ENCODE measurements at places on chromosomes 1 and 21.

DNA sequence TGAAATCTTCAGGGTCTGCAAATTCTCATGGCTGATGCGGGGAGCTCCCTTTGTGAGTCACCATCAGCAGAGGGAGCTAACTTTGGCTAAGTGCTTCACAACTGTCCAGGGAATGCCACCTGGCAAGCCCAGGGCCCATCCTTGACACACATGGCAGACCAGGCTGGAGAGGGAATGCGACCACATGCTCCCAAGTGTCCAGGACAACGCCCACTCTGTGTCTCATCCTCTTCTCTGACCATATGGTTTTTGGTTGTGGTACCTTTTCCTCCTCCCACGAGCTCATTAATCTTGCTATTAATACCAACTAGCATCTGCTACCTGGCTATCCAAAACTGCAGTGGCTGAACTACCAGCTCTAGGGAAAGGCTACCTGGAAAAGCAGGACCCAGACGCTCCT, 37.1 kb upstream of the CLSTN1 start:
- H3K4me3 ChIP-seq = no peak overlapping the region
- no peak overlapping the region for H3K27ac ChIP-seq
- no peaks in the 10 kb centered on the region for H3K27me3 ChIP-seq
- H3K4me1 ChIP-seq = peaks cover 10% of the 10 kb centered on the region

DNA sequence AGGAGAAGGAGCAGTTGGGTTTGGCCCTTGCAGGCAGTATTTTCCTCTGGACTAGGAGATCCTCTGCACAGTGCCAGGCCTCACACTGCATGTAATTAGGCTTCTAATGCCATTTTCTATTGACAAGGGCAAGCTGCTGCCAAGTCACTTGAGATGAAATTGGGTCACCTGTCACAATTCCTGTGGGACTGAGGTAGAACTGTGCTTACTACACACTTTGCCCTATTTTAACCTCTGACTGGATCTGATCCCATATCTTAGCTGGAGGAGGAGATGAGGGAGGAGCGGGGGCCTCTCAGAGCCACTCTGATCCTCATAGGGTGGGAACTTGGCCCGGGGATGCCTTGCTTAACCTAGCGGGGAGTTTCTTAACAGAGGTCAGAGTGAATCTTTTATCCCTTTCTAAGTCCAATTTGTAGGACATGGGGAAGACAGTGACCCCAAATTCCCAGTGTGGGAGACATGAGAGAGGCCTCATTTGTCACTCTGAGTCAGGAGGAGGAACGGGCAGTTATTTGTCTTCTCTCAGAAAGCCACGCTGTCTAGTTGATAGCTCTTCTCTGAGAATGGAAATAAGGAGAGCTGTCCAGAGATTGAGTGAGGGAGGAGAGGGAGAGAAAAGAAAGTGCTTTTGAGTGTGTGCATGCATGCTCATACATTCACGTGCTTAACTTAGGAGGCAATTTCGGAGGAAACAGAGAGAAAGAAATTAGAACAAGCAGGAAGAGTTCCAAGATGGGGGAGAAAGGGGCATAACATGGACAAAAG, 121.3 kb downstream of the CACNA1E start:
- H3K4me1 ChIP-seq = no peaks in the 10 kb centered on the region
- no peak overlapping the region for H3K27ac ChIP-seq
- DNase-seq = no peak
- no peaks in the 10 kb centered on the region for H3K36me3 ChIP-seq
- H3K27me3 ChIP-seq = peaks cover 3% of the 10 kb centered on the region
- H3K4me3 ChIP-seq = no peak overlapping the region

DNA sequence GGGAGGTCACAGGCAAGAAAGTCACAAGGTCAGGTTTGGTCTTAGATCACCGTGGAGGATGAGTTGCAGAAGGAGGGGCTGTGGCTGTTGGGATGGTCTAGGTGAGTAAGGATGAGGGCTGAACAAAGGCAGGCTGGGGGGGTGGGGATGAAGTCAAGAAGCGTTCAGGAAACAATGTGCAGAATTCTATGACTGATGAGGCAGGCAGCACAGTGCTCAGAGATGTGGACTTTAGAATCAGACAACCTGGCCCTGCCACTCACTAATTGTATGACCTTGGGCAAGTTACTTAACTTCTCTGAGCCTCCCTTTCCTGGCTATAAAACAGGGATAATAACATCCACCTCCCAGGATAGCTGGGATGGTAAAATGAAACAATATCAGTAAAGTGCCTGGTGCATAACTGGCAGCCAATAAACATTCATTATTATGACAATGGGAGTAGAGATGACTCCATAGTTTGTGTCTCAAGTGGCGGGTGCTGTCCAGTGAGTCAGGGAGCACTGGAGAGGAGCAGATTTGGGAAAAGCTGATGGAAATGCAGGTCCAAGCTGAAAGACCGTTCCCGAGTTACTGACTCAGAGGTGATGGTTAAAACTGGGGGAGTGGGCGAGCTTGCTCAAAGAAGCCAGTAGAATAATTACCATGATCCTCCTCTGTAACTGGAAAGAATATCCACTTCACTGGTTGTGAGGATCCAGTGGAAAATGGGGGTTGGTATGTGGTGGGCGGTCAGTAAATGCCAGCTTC, 2.1 kb downstream of the TIE1 start:
- no peak overlapping the region for H3K4me3 ChIP-seq
- no peaks in the 10 kb centered on the region for H3K27me3 ChIP-seq
- no peaks in the 10 kb centered on the region for H3K4me1 ChIP-seq
- DNase-seq = no peak

DNA sequence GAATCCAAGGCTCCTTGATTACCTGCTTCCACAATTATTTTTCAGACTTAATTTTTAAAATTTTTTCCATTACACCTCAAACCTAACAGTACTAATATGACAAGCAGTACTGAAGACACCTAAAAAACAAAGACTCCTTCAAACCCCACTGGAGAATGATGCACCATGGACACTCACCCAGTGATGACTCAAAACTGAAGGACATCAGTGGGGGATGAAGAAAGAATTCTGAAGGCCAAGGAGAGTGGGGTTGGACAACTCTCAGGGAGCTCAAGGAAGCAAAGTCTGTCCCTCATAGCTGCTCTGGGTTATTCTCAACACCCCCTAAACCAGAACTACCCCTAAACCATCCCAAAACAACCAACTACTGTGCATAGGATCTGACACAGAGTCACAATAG, 2.4 kb upstream of the ARHGAP29 start:
- no peak overlapping the region for H3K27ac ChIP-seq
- H3K4me1 ChIP-seq = peaks cover 6% of the 10 kb centered on the region
- peaks cover 81% of the 10 kb centered on the region for H3K27me3 ChIP-seq
- H3K36me3 ChIP-seq = peaks cover 3% of the 10 kb centered on the region
- H3K4me3 ChIP-seq = no peak overlapping the region
- no peak for DNase-seq

GRCh38 chr1:156194300-156194652, 372 bp downstream of the SLC25A44 start:
- H3K4me1 ChIP-seq = peaks cover 61% of the 10 kb centered on the region
- H3K4me3 ChIP-seq = peak overlapping the region; percentile 96
- H3K27ac ChIP-seq = peak overlapping the region; percentile 95
- peaks cover 22% of the 10 kb centered on the region for H3K36me3 ChIP-seq
- DNase-seq = no peak
- no peaks in the 10 kb centered on the region for H3K27me3 ChIP-seq

DNA sequence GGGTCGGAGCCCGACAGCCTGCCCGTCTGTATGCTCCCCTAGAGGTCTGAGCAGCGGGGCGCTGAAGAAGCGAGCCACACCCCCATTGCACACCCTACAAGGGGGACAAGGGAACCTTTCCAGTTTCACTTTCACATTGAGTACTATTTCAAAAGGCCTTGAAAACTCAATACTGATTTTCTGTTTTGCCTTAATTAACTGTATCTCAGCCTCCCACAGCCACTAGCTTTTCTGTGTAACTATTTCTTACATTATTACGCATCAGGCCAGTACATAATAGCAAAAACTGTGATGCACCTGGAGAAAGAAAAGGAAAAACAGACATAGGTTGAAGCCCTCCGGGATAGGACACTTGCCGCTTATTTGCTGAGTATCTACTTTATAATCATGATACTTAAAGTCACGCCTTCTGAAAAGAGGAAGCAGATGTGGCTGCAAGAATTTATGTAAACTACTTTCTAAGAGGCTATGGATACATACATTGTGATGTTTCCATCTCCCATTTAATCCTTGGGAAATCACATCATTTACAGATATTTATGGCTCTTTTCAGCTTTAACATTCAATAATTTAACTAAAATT, 1719.5 kb downstream of the MRPL39 start:
- H3K4me1 ChIP-seq = peaks cover 18% of the 10 kb centered on the region
- H3K36me3 ChIP-seq = no peaks in the 10 kb centered on the region
- peak overlapping the region; percentile 76 for H3K4me3 ChIP-seq
- H3K27me3 ChIP-seq = no peaks in the 10 kb centered on the region
- H3K27ac ChIP-seq = peak overlapping the region; percentile 86

DNA sequence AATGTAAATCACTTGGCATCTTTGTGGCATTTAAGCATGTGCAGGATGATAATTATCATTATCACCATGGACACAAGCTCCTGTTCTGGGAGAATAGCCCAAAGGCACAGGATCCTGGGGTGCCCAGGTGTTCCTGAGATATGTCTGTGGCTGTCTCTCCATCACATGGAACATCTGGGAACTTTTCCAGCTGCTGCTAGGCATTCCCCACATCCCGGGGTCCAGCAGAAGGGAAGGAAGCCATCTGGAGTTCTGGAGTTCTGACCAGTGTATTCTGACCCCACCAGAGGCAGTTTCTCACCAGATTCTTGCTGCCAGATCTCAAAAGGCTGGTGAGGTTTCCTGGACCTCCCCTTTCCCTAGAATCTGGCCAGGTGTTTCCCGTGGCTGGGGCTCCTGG, 259.7 kb upstream of the VAMP3 start:
- no peak for DNase-seq
- no peaks in the 10 kb centered on the region for H3K27me3 ChIP-seq
- H3K4me1 ChIP-seq = no peaks in the 10 kb centered on the region
- no peaks in the 10 kb centered on the region for H3K36me3 ChIP-seq
- no peak overlapping the region for H3K4me3 ChIP-seq

GRCh38 chr1:37846647-37847339, 12.6 kb downstream of the MTF1 start:
- peaks cover 17% of the 10 kb centered on the region for H3K36me3 ChIP-seq
- H3K27me3 ChIP-seq = no peaks in the 10 kb centered on the region
- peak overlapping the region; percentile 47 for H3K27ac ChIP-seq
- no peak for DNase-seq

DNA sequence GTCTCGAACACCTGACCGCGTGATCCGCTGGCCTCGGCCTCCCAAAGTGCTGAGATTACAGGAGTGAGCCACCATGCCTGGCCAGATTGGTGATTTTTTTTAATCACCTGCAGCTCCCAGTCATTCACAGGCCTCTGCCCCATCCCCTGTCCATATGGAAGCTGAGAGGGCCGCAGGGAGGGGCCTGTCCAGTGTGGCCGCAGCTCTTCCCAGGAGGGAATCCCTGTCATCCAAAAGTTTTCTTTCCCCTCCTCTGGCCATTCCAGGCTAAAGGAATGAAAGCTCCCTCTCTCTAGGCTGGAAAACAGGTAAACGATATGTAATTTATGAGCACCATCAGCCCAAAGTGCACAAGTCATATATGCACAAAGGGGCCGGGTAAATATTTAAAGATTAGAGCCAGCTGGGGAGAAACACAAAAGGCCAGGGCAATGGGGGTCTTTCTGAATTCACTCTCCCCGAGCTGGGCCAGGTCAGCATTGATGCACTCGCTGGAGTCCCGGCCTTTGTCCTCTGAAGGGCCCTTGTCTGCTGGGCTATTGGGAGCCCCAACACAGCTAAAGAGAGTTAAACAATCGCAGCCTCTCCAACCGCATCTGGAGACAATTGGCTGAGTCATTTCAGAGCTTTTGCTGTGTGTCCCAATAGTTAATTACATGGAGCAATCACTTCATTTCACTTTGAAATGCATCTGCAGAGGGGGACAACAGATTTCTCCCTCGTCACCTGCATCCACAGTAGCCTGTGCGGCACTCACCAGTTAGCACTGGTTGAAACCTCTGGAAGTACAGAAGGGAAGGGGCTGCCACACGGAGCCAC, 3.8 kb upstream of the HES3 start:
- no peaks in the 10 kb centered on the region for H3K36me3 ChIP-seq
- H3K27ac ChIP-seq = no peak overlapping the region
- H3K4me3 ChIP-seq = no peak overlapping the region
- no peak for DNase-seq
- peaks cover 52% of the 10 kb centered on the region for H3K27me3 ChIP-seq

GRCh38 chr1:30887485-30888315, 20.9 kb downstream of the SDC3 start:
- no peaks in the 10 kb centered on the region for H3K4me1 ChIP-seq
- H3K36me3 ChIP-seq = no peaks in the 10 kb centered on the region
- H3K4me3 ChIP-seq = no peak overlapping the region
- DNase-seq = no peak

GRCh38 chr1:230220478-230220877, 153.4 kb downstream of the GALNT2 start:
- H3K27me3 ChIP-seq = no peaks in the 10 kb centered on the region
- DNase-seq = no peak
- peaks cover 10% of the 10 kb centered on the region for H3K4me1 ChIP-seq
- peaks cover 3% of the 10 kb centered on the region for H3K36me3 ChIP-seq
- no peak overlapping the region for H3K4me3 ChIP-seq

GRCh38 chr1:53326088-53326597, 1.7 kb downstream of the LRP8 start:
- H3K4me1 ChIP-seq = peaks cover 46% of the 10 kb centered on the region
- H3K36me3 ChIP-seq = peaks cover 24% of the 10 kb centered on the region
- peak overlapping the region; percentile 95 for H3K4me3 ChIP-seq
- peak; percentile 98 for DNase-seq
- H3K27ac ChIP-seq = peak overlapping the region; percentile 98

DNA sequence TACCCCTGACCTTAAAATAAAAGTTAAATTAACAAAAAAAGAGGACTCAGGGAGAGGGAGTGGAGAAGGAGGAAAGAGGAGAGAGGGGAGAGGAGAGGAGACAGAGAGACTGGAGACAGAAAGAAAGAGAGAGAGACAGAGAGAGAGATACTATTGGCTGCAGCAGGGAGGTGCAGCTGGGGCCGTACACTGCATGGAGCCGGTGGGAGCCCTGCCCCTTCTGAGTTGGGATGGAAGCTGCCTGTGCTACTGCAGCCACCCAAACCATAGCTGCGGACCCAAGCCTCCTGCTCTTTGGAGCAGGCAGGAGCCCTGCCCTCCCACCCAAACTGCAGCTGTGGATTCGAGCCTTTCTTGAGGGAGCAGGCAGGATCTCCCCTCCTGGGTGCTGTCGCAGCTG, 32.7 kb upstream of the HP1BP3 start:
- H3K4me3 ChIP-seq = no peak overlapping the region
- H3K27ac ChIP-seq = no peak overlapping the region
- peaks cover 8% of the 10 kb centered on the region for H3K36me3 ChIP-seq

GRCh38 chr1:202151045-202151444, 6.5 kb upstream of the ARL8A start:
- peak overlapping the region; percentile 1 for H3K27ac ChIP-seq
- DNase-seq = no peak
- H3K27me3 ChIP-seq = no peaks in the 10 kb centered on the region
- H3K36me3 ChIP-seq = peaks cover 65% of the 10 kb centered on the region
- H3K4me1 ChIP-seq = peaks cover 41% of the 10 kb centered on the region
- H3K4me3 ChIP-seq = no peak overlapping the region
